H4 (cell line): ENCODE measurements at places on chromosomes 12 and 14. TPM values are rescaled to one million over a fixed set of nuclear protein-coding genes. Genes with fewer than 3 reads are reported as not detected.
A peak's percentile ranks its signal among the peaks of the same experiment; 100 is the strongest.

Gene SAMD15
- 2.1 and 3.6 TPM in 2 replicates for total RNA-seq

DNA sequence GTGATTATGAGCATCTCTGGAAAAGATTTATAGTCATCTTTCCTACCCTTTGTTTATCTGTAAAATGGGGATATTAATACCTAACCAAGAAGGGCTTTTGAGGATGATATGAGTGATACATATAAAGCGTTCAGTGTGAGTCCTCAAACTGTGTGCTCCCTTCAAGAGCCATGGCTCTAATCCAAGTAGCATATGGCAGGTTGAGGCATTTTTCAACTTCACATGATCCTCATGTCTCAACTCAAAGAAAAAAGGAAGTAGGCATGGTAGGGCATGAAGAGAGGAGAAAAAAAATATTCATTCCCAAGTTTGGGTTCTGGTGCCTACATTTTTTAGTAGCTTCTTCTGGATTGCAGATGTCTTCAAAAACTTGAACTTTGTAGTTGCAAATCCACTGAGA, 286.3 kb upstream of the ATP2B1 start:
- no peak for DNase-seq

- DNase-seq: peak; percentile 95
These were observed 127.6 kb upstream of the NCOR2 start for GRCh38 chr12:124694846-124695497.

DNA sequence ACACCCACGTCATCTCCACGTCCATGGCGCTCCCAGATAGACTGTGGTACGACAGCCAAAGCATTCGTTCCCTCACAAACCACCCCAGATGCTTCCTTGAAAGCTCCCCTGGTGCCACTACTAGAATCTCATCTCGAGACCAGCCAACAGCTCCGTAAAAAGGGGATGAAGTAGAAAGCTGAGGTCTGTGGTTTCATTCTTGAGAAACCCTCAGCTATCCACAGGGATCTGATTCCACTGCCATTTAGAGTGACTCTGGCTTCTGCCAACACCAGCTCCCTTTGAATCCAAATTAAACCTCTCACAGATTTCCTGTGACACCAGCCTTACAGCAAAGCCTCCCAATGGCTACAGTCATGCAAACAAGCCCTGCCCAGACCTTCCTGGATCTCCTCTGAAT, 18.5 kb upstream of the FOXN3 start:
- DNase-seq: peak; percentile 42

DNA sequence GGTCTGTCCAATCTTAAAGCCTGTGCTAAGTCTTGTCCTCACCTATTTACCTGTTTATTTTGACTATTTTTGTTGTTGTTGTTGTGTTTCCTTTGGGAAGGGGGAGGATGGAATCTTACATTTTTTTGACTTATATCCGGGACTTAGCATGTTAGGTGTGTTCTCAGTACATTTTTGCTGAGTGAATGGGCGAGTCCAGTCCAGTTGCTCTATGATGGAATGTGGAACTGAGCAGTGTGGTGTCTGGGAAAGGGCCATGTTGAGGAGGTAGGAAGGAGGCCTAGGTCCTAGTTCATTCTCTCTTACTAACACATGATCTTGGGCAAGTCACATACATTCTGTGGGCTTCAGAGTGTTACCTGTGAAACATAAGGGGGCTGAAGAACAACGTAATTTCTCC, 80.9 kb upstream of the SLC38A2 start:
- DNase-seq: no peak

GRCh38 chr12:128798571-128799341, 25.0 kb downstream of the SLC15A4 start:
- DNase-seq: no peak

- no peak for DNase-seq
These were observed 128.7 kb upstream of the NOS1 start for GRCh38 chr12:117490130-117490529.
